ENCODE measurements at places on chromosomes 6 and 20.

DNA sequence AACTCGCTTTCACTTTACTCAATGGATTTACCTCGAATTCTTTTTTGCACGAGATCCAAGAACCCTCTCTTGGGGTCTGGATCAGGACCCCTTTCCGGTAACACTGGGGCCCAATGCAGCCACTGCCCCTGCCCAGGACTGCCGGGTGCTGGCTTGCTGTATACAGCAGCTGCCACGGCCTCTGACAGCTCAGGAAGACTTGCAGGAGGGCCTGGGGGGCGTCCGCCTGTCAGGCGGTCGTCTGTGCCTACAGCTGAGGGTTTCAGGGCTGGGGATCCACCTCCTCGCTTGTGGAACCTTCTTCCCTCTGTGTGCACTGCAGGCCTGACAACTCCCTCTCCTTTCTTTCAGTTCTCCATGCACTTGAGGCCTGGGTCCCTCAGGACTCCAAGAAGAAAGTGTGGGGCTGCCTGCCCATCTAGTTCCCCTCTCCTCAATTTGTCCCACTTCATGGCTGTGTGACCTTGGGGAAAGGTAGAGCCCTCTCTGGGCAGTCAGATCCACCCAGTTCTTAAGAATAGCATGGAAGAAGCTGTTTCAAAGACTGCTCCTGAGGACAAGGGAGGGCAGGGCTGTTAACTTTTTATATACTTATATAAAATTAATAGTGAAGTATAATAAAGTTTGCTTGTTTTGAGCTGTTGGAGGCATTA is 75.0 kb upstream of the LGSN start:
- no peak for DNase-seq

DNA sequence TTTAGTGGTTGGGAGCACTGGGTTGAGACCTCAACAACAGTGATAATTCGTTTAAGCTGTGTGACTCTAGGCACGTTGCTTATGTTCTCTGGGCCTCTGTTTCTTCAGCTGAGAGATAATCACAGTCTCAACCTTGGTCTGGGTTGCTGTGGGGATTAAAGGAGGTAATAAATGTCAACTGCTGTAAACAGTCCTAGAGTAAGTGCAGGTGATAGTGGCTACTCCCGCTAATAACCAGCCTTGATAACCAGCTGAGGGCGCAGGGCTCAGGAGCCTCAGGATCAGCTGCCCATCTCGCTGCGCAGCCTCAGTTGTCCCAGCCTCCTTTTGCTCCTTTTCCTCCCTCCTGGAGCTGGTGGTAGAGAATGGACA is 58.0 kb downstream of the JARID2 start:
- no peak for DNase-seq

GRCh38 chr6:11023032-11023431 is 21.1 kb downstream of the ELOVL2 start:
- DNase-seq: no peak

GRCh38 chr20:30593572-30593971 is 663.9 kb upstream of the DEFB115 start:
- no peak for DNase-seq

GRCh38 chr6:26270903-26271667 is 93.9 kb upstream of the BTN3A2 start:
- no peak for DNase-seq

DNA sequence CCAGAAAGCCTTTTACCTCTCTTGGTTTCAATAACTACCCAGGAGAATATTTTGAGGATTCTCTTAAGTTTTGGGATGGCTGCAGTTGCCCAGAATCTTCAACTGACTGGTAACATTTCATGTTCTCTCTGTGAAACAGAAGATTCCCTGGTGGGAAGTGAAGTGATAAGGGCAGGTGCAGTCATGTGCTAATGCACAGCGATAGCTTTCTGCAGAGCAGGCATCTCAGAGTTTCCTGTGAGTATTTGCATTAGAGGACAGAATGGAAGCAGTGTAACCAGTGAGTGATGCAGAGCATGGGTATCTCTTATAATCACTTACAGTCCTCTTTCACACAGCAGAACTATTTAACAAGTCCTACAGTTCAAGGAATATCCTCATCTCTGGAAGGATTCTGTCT is 76.1 kb downstream of the HCRTR2 start:
- DNase-seq: no peak

Data from D341Med (cell line).